NCI-H524 (cell line): ENCODE measurements at places on chromosomes 12 and 14.

DNA sequence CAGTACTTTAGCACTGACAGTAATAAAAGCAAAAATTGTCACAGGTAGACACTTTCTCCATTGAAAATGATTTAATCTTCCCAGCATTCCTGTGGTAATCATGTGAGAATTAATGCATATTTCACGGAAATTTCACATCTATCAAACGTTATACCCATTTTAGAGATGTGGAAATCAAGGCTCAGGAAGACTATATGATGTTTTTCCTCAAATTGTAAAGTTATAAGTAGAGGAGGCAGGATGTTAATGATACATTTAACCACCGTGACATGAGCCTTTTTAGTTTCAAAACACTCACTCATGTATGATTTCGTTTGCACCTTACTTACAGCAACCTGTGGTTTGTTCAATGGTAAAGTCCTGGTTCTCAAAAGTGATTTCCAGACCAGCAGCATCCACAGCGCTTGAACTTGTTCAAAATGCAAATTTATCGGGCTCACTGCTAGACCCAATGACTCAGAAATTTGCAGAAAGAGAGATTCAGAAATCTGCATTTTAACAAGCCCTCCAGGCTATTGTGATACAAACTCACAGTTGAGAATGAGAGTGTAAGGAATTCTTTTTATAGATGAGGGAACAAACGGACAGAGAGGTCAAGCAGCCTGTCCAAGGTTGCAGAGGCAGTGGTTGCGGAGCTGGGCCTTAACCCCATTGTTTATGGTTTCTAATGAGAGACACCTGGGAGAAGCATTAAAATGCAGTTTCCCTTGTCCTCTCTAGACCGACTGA, 654.8 kb upstream of the TBX3 start:
- DNase-seq, result no peak

DNA sequence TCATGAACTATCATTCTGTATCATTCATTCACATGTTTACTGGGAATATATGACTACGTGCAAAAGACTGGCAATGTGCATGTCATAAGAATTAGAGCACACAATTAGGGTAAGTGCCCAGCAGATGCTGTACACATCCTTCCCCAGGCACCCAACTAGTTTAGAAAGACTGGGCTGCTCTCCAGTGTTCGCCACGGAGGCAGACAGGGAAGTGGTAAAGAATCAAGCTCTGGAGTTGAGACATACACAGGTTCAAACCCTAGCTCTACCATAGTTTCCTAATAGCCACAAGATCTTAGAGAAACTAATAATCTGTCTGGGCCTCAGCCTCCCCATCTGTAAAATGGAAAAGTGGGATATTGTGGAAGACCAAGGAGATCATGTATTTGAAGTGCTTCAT, 6.8 kb downstream of the TMCC3 start:
- no peak for DNase-seq

DNA sequence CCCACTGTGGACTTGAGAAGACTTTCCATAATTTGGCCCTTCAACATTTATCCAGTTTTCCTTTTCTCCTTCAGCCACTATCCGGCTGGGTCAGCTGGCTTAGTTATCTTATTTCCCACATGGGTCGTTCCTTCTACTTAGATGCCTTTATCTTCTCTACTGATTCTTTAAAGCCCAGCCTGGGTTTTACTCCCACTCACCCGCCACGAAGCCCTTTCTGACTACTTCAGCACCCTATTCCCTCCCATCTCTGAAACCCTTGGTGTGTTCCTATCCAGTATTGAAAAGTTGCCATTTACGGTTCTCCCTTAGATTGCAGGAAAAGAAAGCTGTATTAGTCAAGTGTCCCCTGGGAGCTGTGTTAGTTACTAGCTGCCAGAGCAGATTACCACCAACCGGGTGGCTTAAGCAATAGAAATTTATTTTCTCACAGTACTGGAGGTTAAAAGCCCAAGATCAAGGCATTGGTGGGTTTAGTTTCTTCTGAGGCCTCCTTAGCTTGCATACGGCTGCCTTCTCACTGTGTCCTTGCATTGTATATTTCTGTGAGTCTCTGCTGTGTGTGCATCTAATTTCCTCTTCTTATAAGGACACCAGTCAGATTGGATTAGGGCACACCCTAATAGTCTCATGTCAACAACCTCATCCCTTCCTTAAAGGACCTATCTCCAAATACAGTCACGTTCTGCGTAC, 105.5 kb downstream of the GPATCH2L start:
- DNase-seq, result no peak

GRCh38 chr14:21923820-21924219, 250.2 kb upstream of the OR4E1 start:
- DNase-seq, result no peak

GRCh38 chr12:6980740-6981139, 10.0 kb downstream of the EMG1 start:
- no peak for DNase-seq

DNA sequence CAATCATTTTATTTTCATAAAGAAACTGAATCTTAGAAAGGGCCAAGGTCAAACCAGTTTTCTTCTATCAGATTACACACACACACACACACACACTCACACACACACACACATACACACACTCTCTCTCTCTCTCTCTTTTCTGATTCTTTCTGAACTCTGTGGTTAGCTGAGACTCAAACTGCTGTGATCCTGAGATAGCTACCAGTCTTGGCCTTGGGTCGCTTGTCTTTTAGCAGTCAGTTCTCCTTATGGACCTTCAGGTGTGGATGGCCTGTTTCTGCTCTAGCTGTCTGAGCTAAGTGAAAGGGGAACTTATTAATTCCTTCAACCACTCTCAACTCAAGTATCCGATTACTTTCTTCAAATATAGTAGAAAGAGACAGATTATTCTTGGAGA, 145.1 kb downstream of the GRIP1 start:
- DNase-seq, result no peak

DNA sequence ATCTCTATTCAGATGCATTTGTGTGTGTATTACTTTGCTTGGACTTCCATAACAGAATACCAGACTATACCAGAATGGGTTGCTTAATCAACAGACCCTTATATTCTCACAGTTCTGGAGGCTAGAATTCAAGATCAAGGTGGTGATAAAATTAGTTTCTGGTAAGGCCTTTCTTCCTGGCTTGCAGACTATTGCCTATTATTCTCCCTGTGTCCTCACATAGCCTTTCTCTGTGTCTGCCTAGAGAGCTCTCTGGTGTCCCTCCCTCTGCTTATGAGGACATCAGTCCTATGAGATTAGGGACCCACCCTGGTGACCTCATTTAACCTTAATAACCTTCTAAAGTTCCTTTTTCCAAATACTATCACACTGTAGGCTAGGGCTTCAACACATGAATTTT, 106.0 kb downstream of the FAR2 start:
- no peak for DNase-seq

DNA sequence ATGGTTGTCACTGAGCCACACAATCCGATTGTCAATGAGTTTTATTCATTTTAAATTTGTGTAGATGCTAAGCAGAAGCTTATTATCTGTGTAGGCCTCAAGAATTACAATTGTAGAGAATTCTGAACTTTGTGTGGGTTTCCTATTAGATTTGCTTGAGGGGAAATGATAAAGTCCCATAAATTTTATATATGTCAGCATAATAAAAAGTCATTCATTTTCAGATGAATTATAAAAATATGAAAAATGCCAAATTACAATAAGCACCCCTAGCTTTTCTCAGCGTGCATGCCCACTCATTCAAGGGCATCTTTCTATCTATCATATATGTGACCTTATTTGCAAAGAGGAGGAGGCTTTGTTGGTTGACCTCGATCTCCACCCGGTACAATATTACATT, 1041.1 kb upstream of the FOXG1 start:
- DNase-seq, result no peak

DNA sequence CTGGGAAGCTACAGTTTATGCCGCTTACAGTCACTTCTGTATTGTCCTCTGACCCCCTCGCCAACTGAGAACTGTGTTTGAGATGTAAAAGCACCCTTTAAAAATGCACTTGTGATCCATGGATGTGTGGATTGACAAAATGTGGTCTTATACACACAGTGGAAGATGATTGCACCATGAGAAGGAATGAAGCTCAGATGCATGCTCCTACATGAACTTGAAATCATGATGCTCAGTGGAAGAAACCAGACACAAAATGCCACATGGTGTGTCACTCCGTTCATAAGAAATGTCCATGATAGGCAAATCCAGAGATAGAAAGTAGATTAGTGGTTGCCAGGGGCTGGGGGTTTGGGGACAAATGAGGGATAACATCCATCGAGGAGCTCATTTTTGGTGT, 58.0 kb downstream of the PITPNM2 start:
- no peak for DNase-seq

- DNase-seq, result no peak
Observed at GRCh38 chr12:116186482-116187150, 90.9 kb downstream of the MED13L start.

- DNase-seq, result no peak
Observed at GRCh38 chr14:93319958-93320357, 12.9 kb downstream of the BTBD7 start.

GRCh38 chr12:49345051-49345824, 1.4 kb upstream of the DNAJC22 start:
- no peak for DNase-seq

DNA sequence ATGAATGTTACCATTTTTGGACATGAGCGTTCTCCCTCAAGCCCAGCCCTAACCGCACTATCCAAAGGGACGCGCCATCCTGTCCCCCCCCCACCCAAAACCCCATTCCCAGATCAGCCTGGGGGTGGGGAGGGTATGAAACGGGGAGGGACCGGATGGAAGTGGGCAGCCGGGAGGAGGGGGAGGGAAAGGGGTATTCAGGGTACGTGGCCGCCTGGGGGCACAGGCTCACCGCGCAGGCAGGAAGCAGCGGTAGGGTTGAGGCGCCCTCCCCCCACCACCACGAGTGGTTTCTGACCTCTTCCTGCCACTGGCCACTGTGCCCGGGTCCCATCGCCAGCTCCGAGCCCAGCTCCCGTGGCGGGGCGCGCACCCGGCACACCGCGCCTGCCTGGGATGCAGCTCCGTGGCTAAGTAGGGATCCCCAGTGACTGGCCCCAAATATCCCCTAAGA, 1.4 kb downstream of the ACTN1 start:
- DNase-seq, result peak; percentile 52

- DNase-seq, result no peak
Observed at GRCh38 chr12:91778091-91778832, 367.4 kb downstream of the BTG1 start.

DNA sequence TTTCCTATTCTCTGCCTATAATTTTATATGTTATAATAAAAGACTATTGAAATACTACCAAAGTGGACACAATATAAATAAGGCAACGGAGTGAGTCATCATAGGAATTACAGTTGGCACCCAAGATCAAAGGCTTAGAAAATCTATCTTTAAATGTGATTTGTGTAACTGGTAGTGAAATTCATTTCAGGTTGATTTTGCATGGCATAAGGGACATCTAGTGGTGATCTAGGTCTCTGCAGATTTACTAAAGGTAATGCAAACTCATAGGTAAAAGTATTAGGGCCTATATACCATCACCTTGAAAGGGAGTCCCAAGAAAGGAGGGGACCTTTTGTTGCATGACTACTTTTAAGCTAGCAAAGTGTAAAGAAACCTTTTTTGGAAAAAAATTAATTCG, 527.2 kb downstream of the NRXN3 start:
- peak; percentile 59 for DNase-seq

DNA sequence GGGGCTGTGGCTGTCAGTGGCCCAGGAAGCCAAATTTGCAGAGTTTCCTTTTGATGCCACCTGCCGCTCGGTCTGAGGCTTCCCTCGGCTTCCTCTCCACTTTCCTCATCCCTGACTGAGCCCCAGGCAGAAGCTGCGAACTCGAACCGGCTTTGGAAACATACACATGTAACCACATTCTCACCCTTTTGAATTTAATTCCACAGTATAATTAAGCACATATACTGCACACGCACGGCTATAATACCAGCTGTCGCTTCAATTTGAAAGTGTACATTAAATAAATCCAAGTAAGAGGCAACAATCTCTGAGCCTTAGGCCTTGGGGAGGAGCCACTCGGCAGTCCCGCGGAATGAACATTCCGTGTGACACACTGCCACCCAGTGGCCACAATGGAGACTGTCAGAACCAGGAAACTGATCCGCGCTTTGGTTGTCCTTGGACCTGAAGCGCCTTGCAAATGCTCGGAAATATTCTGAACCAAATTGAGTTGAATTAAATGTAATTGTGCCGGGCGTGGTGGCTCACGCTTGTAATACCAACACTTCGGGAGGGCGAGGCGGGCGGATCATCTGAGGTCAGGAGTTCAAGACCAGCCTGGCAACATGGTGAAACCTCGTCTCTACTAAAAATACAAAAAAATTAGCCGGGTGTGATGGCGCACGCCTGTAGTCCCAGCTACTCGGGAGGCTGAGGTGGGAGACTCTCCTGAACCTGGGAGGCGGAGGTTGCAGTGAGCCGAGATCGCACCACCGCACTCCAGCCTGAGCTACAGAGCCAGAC, 117.9 kb upstream of the TMPO start:
- peak; percentile 91 for DNase-seq

- DNase-seq, result no peak
Observed at GRCh38 chr14:65431245-65431644, 18.7 kb downstream of the FUT8 start.

DNA sequence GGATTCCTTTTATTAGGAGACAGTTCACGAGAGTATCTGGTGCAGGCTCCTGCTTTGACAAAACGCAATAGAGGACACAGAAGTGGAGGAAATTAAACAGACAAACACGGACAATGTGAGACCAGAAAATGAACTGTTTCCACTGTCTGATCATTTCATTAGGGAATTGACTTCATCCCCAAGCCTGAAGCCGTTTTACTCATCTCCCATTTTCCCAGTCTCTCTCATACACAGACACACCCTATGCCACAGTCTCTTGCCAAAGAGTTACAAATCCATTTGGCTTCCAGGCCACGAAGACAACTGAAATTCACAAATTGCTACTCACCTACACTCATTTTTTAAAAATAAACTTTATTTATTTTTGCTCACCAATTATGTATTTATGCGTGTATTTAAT, 1087.8 kb upstream of the TMEM132C start:
- DNase-seq, result no peak

DNA sequence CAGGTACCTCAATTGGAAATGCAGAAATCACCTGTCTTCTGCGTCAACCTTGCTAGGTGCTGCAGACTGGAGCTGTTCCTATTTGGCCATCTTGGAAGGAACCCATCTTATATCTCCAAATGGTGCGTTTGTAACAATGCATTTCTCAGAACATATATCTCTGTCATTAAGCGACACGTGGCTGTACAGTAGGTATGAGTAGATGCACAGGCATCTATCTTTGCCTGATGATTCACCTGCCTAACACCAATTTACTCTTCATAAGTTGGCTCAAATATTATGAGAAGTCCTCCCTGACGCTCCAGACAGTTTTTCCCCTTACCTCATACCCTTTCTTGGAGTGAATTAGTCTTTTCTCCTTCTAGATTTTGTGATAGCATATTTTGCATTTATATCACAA, 44.2 kb downstream of the GPR137C start:
- DNase-seq, result no peak
